Hematopoietic multipotent progenitor cell (in vitro differentiated cells): ENCODE measurements at places on chromosomes 3 and 15.

DNA sequence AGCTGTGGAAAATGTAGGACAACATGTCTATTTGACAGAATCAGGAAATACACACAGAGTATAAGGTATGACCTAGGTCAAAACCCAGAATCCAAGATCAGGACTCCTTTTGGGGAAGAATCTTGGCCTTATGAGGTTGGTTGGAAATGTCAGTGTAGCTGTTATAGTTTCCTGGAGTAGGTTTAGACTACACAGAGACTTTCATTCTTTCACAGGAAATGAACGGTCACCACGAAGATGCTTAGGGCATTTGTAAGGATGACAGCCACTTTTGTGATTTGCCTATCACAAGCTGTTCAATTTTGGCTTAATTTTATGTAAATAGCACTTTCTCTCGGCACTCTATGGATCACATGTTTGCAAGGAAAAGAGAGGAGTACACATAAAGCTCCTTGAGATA, 18.6 kb upstream of the ZBTB20 start:
- no peak for DNase-seq

GRCh38 chr3:24503616-24504113, 9.0 kb upstream of the THRB start:
- peak; percentile 56 for DNase-seq

- no peak for DNase-seq
Measured at GRCh38 chr3:37295925-37296324, 121.5 kb upstream of the LRRFIP2 start.

GRCh38 chr3:96843505-96844203, 29.3 kb downstream of the EPHA6 start:
- DNase-seq = no peak

DNA sequence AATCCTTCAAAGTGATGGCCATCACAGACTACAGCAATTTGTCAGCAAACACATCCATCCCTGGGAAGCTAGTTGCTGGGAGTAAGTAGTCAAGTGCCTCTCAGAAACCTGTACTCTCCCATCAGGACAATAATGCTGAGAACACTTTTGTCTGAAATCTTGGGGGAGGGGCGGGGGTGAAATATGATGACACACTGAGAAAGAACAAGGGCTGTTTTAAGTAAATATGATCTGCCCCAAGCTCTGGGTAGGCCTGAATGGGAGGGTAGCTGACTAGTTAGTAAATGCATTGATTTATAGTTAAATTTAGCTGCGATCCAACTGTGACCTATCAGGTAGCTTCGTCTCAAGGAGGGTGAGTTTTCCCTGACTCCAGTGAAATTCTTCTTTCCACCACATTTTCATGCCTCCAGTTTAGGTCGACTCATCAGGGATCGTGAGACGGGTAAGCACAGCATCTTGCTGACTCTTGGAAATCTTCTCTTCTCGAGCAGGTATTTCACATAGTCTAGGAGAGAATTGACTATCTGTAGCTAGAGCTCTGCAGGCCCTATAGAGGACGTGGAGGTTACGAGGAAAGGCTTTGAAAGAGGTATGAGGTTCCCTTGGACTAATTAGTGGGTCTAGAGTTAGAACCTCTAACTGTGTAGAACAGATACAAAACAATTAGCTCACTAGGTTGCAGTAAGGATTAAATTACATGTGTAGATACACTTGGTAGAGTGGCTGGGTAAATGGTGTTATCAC, 213.4 kb upstream of the SLC2A2 start:
- DNase-seq = no peak

GRCh38 chr3:73148206-73148605, 86.7 kb downstream of the EBLN2 start:
- DNase-seq = no peak

DNA sequence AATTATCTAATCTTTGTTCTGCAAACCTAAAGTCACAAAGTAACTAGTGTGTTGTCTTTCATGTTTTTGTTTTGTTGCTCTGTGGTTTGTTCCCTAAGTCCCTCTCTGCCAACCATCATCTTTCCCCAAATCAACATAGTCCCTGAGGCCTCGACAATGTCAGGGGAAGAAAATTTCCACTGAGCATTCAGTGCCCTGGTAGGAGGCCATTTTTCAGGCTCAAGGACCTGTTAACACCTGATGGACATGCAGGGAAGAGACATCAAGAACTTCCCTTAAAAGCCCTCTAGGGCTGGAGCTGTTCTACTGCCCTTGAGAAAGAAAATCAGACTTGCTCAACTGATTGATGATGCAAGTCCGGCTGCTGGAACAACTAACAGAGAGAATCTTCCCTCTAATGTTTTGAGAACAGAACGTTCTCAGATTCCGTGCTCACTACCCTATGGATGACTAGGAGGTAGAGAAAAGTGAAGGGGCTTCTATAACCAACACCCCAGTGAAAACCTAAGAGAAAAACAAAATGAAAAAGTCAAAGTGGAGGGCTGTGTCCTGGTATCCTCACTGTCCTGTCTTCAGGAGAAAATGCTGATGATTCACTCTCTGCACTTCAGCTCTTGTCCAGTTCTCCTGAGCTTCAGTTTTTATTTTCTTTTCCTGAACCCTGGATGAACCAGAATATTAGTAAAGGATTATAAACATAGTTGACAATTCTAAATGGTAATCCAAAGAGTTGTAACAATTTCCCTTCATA, 373.1 kb downstream of the FOXP1 start:
- DNase-seq = no peak

DNA sequence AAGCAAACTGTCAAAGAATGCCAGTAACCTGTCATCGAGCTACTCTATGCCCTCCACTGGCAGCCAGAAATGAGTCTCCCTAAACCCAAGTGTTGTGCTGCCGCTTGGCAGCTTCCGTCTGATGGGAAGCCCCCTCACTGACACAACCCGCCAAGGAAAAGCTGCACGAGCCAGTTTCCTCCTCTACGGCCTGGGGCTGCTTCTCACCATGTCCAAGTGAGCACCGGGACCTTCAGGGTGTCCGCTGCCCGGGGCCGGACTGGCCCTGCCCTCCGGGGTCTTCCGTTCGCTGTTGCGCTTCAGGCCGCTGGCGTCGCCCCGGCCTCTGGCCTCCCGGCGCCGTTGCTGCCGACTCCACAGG, 490 bp downstream of the TOMM70 start:
- DNase-seq = peak; percentile 64

DNA sequence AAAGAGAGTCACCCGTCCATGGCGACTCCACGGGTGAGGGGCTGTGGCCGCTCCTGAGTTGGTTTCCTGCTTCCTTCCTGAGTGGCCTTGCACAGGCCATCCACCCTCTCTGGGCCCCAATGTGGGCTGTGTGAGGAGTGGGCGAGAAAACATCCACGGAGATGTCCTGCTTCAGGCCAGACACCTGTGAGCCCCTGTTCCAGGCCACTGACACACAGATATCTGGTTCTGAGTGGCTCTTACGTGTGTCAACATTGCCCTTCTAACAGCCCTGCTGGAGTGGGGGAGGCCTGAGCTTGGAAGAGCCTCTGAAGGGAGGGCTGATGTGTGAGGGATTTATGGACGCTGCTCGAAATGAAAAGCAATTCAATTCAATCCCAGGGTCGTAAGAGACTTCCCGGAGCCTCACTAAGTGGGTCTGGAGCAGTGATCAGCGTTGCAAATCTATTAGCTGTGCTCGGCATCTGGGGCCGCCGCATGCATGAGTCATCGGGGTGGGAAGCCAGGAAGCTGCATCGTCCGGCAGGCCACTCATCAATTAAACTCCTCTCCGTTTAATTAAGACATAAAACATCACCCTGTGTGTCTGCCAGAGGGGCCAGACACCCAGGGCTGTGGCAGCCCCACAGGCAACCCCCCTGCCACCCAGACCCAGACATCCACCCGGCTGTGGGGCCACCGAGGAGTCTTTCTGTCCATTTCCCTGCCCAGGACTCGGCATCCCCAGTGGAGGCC, 20.0 kb upstream of the PRR23E start:
- DNase-seq = no peak

- DNase-seq = no peak
Measured at GRCh38 chr15:77002954-77003912, 8.3 kb downstream of the PSTPIP1 start.
